ENCODE measurements at places on chromosomes 13 and 19. TPM values are rescaled to one million over a fixed set of nuclear protein-coding genes. Genes with fewer than 3 reads are reported as not detected.

Gene R3HDM4
- 23.4 TPM for total RNA-seq

Gene BICRA
- total RNA-seq = 2.5 TPM

Gene GNG7
- 0.18 TPM for total RNA-seq

Gene CCDC70
- total RNA-seq = not detected

Gene KMT2B
- 8.8 TPM for total RNA-seq

Gene ZNF414
- 5.9 TPM for total RNA-seq

Gene NOVA2
- total RNA-seq = 6.0 TPM
